Femur (tissue), 1 donor: ENCODE measurements at places on chromosomes 11 and 22.

DNA sequence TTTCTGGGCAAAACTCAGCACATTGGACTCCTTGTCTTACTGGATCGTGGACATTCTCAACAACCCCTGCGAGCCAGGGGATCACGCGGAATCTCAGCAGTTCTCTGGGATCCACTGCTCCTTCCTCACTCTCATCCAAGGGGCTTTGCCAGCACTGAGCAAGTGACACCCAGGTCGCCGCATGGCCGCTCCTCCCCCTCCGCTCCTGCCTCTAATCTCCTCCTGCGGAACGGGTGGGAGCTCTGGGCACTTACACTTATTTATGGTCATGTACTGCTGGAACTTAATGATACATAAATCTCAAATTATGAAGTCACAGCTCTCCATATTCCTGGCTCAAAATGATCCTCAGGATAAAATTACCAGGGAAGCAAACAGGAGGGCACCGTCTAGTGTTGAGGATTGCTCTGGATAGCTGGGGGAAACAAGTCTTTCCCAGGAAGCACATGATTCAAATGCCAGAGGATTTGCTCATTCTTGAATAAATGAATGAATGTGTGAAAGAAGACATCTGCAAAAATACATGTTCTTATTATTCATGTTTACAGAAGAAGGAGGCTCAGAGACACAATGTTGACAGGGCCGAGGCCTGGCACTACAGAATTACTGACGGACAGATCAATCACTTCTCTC lies 1077.3 kb downstream of the TBC1D22A start:
- DNase-seq, result no peak

DNA sequence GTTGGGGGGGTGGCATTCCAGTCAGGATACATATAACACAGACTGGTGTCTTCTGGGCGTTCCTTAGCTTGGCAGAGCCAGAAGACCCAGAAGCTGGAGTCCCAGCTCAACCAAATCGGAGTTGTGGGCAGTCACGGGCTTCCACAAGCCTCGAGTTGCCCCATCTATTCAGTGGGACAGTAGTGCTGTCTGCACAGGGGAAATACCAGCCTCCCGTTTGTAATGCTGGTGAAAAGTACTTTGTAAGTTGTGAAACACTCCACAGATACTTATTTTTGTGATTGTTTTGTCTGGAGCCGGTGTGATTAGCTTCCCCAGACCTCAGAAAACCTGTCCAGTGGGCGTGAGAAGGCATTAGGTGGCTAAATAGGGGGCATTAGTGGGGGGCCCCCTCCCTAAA lies 13.6 kb downstream of the DGKZ start:
- no peak for DNase-seq

DNA sequence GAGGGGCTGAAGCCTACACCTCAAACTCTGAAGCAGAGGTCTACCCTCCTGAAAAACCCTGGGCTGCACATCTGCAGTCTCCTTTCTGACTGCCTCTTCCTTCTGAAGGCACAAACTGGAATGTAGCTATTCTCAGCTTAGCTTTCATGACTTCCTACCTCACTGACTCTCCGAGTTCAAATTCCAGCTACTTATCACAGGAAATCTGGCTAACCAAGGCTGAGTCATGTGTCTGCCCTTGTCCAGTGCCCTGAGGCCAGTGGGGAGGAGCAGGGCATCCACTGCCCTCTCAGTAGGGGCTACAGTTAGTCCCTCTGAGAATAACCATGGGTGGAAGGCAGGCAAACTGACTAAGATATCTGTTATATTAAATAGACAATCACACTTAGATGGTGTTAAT lies 29.2 kb downstream of the PDGFD start:
- no peak for DNase-seq

- no peak for DNase-seq
These were observed 88.7 kb upstream of the DRD2 start for GRCh38 chr11:113563766-113564526.

DNA sequence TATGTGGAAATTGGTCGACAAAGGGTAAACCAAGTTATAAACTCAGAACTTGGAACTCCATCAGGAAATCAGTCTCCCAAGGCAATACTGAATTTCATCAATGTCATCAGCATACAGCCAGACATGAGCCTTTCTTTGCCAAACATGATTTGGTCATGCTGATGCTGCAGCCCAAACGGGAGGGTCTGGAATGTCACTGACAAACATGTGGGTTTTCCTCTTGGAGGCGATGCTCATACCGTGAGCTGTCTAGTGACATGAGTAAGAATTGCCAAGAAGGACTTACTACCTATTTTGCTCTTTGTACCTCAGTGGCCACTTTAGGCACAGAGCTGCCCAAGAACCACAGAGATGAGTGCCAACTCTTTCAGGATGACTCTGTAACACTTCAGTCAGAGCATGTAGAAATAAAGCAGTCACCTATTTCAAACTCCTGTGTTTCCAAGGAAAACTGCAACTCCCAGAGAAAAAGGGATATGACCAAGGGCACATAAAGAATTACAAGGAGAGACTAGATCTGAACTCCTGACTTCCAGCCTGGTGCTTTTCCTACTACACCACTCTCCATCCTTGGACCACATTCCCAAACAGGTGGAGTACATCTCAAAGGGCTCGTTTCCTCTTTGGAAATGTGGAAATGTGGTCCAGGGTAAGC lies 24.3 kb upstream of the MRGPRX2 start:
- DNase-seq, result no peak

DNA sequence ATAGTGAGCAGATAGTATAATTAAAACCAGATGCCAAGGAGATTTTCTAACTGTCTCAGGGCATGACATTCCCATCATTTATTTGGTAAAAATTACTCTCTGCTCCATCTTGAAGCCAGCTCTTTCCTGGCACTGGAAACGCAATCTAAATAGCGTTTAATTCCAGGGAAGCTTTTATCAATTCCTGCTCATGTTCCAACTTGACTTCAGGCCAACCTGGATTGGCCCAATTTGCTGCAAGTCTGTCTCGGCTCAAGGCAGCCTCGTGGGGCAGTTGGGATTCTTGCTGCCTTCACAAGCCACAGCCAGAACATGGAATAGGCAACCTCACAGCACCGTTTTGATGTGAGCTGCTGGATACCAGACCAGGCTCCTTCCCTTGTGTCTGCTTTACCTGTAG lies 1255.9 kb downstream of the TBC1D22A start:
- DNase-seq, result no peak

GRCh38 chr22:49291169-49291568 lies 536.5 kb downstream of the BRD1 start:
- DNase-seq, result no peak

DNA sequence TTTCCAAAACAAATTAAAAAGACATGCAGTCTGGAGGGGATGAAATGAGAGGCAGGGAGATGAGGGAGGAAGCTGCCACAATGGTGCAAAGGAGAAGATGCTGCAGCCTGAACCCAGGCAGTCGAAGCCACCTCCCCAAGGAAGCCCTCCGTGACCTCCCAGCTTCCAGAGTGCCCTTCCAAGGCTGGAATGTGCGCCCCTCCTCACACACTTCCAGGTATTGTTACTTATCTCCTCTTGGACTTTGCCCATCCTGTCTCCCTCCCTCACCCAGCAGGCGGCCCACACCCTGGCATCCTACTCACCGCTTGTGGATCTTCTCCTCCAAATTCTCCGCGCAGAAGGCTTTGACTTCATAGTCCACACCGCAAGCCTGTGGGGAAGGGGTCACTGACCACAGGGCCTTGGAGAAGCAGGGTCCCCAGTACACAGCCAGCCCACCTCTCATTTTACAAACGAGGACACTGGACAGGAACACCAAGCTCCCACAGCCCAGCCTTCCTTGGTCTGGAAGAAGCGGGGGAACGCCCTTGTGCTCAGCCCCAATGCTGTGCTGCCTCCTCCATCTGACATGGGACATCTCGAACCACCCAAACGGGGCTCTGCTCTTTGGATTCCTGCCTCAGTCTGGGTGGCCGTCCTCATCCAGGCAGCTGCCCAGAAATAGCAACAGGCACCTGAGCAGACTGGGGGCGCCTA lies 40.3 kb downstream of the TPBGL start:
- no peak for DNase-seq

GRCh38 chr11:133153031-133153430 lies 379.3 kb downstream of the OPCML start:
- no peak for DNase-seq

DNA sequence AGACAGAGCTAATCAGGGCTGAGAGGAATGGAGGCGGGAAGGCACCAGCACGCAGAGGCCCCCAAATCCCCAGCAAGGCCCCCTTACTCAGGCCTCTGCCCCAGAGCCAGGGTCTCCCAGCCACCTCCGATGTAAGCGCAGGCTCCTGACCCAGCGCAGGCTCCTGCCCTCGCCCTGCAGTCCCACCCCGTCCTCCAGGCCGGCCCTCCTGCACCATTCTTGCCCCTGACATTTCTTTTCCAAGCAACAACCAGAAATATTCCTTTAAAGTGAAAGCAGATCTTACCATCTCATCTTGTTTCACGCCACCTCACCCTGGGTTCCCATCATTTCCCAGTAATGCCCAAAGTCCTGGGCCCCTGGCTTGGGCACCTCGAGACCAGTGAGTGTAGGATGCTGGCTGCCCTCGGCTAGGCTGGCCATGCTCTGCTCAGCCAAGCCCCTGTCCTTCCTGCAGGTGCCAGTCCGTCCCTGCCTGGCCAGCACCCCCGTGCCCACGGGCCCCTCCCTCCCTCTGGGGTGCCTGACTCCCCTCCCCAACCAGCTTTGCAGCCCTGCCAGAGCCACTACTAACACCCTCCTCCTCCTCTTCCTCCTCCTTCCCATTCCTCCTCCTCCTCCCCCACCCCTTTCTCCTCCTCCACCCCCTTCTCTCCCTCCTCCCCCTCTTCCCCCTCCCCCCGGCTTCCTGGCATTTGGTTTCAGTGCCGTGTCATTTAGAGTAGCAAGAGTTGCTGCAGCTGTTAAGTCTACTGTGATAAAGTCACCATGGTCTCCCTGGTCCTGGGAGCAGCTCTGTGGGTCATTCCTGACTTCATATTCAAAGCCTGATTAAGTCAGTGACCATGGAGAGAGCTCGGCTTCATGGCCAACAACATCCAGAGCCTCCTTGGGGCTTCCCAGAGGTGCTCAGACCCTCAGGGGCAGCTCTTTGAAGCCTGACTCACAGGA lies 78.7 kb downstream of the PIWIL3 start:
- DNase-seq, result peak; percentile 48

GRCh38 chr11:28728666-28729065 lies 620.5 kb downstream of the METTL15 start:
- DNase-seq, result no peak

DNA sequence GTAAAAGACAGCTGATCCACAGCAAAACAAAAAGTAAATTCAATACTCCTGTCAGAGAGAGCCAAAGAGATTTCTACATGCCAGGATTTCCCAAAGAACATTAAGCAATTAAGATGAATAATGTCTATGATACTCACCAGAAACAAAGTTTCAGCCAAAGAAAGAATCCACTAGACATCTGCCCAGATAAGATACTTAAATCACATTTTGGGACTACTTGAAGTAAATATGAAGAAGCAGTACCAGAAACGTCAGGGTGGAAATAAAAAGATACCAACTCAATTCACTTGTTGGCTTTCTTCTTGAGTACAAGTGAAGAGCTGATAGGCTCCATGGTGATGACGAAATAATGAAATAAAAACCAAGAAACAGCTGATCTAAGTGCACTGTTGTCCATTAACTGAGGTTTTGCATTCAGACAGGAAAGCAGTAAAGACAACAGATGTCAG lies 31.6 kb upstream of the ARHGAP32 start:
- no peak for DNase-seq

DNA sequence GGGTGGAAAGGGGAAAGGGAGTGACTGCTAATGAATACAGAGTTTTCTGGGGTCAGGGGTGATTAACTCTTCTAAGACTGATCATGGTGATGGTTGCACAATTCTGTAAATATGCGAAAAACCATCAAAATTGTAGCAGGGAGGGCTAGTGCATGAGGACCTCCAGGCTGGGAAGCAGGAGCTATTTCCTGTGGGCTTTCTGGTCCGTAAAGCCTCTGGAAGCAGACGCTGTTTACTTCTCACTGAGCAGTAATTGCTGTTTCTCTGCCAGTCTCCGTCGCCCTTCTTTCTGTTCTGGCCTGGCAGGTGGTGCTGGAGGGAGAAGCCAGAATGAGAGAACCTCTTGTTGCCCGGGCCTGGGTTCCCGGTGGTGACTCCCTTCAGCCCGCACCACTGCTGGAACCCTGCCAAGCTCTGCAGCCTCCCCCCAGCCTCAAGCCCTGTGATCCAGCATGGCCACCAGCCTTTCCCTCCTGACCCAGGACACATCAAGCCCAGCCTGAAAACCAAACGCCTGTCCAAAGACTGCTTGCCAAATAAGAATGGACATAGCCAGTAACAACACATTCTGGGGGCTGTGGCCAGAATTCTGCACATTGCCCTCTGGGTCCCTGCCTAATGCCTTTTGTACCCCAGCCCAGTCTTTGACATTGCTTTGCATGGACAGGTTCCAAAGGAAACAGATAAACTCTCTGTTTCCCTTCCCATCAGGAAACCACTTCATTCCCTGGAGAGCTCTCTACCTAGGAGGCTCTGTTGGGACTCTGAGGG lies 201.0 kb upstream of the NAV2 start:
- peak; percentile 62 for DNase-seq
